ENCODE measurements at places on chromosomes 5 and 9. TPM values are rescaled to one million over a fixed set of nuclear protein-coding genes. Genes with fewer than 3 reads are reported as not detected.

- peak; percentile 47 for DNase-seq
Observed at GRCh38 chr5:96149546-96149945, 187.9 kb upstream of the ELL2 start.

- DNase-seq, result no peak
Observed at GRCh38 chr5:112221128-112221527, 197.9 kb downstream of the EPB41L4A start.

DNA sequence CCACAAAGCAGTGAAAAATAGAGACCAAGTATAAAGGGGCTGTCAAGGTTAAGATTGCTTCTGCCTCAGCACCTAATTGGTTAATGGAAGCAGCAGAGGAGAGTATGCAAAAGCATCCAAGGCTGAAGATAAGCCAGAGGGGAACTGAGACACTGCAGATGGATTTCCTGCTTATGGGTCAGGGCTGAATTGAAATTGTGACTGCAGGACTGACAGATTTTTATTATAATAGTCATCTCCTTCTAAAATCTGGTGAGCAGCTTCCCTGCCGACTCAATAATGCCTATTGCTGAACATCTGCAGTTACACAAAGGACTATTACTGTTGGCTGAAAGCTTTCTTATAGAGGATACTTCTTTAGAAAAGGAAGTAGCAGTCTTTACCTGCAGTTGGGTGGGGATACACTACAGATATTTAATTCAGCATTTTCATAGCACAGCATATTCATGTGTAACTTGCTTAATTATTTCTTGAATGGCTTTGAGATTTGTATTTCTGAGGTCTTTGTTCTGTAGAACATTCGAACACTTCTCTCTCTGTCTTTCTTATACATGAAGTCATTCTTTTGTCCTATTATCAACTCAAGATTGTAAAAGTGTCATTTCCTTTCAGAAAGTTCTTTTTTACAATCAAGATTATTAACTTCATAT, 363.0 kb upstream of the RIOK2 start:
- no peak for DNase-seq

DNA sequence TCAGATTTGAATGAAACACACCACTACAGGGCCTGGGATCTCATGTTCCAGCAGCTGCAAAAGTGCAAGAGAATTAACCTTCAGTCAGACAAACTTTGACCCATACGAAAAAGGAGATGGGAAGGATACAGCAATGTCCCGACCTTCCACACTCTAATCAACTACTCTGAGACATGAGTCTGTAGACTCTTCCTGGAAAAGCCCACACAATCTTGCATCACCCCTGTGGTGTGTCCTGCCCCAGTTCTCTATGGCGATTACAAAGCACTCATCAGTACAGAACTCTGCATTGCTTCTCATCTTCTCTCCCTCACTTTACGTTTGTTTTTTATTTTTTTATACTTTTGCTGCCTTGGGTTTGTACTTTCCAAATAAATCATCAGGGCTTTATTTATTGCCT, 241.0 kb upstream of the KIF2A start:
- no peak for DNase-seq

GRCh38 chr5:142013734-142014521, 1.1 kb upstream of the GNPDA1 start:
- DNase-seq, result peak; percentile 87

DNA sequence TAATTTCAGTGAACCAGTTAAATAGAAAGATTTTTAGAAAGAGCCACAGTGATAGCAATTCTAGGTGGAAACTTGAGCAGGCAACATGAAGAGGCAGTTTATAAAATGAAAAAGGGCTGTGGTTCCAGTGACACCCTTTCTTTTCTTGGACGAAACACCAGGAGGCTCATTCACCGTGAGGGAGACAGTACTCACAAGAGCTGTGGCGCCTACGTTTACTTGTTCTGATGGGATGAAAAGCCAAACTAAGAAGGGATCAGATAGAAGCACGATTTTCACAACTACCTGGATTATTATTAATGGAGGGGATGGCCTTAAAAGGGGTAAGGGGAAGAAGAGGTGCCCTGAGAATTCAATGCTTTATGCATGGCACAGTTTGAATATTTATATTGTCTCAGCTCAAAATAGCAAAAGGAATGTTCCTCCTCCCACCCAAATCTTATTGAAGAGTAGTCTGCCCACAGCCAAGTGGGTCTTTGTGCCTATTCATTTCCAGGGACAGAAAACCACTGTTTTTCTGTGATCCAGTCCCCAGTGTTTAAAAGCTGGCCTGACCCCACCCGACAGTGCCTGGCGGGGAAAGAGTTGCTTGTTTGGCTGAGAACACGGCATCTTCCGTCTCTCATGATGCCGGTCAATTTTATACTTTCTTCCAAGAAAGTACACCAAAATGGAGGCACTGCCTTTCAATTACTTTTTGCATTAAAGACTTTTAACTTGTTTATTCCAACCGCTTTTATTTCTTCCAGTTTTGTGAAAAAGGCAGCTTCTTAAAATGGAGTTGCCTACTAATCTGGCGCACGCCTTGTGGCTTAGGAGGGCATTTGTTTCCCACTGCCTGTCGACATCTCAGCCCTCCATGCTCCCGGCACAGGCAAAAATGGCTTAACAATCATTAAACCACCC, 51.9 kb downstream of the HABP4 start:
- DNase-seq, result no peak

- no peak for DNase-seq
Observed at GRCh38 chr5:89690331-89690730, 719.2 kb downstream of the CETN3 start.

- DNase-seq, result no peak
Observed at GRCh38 chr5:140238756-140239155, 63.8 kb downstream of the CYSTM1 start.

DNA sequence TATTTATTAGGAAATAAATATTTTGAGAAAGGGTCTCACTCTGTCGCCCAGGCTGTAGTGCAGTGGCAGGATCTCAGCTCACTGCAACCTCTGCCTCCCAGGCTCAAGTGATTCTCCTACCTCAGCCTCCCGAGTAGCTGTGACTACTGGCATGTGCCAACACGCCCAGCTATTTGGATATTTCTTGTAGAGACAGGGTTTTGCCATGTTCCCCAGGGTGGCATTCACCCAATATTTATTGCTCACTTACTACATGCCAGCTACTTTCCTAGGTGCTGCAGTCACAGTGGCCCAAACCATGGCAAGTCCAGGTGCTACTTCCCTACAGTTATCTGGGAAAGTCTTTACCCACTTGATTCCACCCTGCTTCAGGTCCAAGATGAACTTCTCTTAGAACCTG, 8.3 kb upstream of the MED7 start:
- DNase-seq, result peak; percentile 62

- no peak for DNase-seq
Observed at GRCh38 chr9:79383096-79383495, 188.7 kb upstream of the TLE4 start.

DNA sequence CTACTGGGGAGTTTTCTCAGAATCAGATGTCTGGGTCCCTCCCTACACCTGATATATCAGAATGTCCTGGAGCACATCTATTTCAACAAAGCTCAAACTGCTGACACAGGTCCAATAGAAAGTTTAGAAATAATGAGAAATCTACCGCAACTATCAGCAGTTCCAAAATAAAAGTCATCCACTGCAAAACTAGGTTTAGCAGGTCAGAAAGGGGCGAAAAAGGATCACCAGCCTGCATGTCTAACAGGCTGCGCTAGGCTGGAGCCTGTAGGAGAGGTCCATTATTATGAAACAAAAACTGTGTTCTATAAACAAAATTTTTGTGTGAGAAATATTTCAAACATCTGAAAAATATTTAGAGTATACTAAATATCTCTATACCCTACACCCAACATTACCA, 84.1 kb upstream of the RNF38 start:
- no peak for DNase-seq

- DNase-seq, result no peak
Observed at GRCh38 chr5:168073991-168074800, 217.2 kb upstream of the WWC1 start.

GRCh38 chr5:56382896-56383295, 149.8 kb upstream of the ANKRD55 start:
- no peak for DNase-seq

GRCh38 chr5:137688210-137688840, 47.6 kb downstream of the KLHL3 start:
- no peak for DNase-seq

- DNase-seq, result no peak
Observed at GRCh38 chr9:128128836-128129590, 1.5 kb upstream of the PTGES2 start.

DNA sequence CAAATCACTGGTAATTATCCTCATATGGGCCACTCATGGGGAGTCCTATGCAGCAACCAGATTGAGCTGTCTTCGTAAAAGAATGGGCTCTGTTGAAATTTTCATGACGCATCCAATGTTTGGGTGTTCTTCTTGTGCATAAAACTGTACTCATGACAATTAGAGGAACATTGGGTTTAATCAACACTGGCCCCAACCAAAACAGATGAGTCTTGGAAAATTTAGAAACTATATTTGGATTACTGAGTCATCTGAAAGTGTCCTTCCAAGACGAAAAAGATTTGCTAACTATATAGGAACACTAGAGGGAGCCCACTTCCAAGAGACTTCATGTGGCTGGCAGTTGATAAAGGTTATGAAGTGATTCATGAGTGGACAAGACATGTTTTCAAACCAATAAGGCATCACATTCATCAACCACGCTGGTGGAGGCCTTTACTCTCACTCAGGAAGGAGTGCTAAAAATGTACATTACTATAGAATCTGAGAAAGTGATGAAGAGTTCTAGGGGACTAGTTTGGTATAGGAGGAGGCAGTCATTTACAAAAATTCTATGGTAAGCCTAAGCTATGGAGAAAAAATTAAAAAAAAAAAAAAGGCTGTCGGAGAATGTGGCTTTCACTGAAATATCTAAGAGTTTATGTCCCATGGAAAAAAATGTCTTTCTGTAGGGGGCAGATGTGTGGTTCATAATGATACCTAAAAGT, 313.5 kb downstream of the PRDM9 start:
- DNase-seq, result peak; percentile 31

- no peak for DNase-seq
Observed at GRCh38 chr5:159527546-159528254, 197.4 kb upstream of the IL12B start.

DNA sequence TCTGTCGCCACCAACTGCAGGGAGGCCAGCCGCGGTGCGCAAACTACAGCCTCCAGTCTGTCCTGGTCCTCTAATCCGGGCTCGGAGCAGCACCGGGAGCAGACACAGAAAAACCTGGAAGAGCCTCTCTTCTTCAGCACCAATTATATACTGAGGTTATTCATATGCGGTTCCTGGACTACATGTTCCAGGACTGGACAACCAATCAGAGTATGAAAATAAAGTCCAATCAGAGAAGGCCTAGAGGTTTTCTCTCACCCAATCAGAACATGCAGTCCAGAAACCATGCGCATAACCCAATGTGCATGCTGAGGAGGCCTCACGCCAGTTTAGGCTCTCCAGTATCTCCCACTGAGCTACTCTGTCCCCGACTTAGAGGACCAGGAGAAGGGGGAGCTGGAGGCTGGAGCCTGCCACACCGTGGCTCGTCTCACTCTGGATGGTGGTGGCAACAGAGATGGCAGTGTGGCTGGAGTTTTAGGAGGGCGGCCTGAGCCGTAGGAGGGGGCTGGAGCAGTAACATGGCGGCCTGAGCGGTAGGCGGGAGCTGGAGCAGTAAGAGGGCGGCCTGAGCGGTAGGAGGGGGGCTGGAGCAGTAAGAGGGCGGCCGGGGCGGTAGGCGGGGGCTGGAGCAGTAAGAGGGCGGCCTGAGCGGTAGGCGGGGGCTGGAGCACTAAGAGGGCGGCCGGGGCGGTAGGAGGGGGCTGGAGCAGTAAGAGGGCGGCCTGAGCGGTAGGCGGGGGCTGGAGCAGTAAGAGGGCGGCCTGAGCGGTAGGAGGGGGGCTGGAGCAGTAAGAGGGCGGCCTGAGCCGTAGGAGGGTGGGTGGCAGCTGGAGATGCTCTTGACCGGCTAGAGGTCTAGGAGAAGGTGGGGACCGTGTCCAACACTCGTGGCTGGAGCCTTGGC, 20.4 kb upstream of the TRIM52 start:
- DNase-seq, result peak; percentile 46

DNA sequence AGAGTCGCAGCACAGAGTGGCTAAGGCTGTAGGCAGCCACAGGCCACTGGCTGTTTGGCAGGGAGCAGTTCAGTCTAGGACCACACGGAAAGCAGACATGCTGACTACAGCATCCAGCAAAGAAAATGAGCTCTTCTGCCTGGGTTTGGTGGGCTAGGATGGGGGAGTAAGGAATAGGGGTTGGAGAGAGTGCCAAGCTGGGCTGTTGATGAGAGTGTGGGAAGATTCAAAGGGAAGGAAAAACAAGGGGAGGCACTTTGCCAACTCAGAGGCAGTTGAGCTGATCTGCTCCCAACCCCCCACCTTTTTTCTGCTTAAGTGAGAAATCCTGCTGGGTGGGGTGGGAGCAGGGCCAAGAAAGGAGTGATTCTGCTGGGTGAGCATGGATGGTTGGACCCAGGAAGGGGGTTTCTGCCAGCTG, 35.9 kb downstream of the SVEP1 start:
- DNase-seq, result no peak

GRCh38 chr5:39360471-39361111, 3.7 kb downstream of the C9 start:
- no peak for DNase-seq

DNA sequence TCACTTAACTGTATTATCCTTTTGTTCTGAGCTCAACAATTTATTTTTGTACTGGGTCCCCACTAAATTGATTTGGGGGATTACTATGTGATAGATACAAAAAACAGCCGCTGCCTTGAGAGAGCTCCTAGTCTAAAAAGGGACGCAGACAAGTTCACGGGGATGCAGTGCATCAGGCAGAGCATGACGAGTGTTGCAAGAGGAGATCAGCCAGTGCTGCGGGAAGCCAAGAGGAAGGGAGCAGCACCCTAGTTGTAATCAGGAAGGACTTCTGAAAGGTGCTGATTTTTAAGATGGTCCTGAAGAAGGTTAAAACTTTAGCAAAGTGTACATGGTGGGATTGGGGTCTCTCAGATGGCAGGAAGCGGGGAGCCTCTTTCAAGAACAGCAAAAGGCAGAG, 15.8 kb downstream of the GALNT10 start:
- DNase-seq, result no peak

Gene SPEF2
- 2.8 TPM for total RNA-seq

Gene CDX1
- total RNA-seq, result not detected

Gene MLLT3
- 15.2 TPM for total RNA-seq

Gene ARSB
- 2.4 TPM for total RNA-seq

Gene GRM6
- total RNA-seq, result not detected

Gene SCGB3A2
- total RNA-seq, result not detected

Gene GMCL2
- total RNA-seq, result not detected

Gene SLC25A2
- total RNA-seq, result not detected

Gene CARTPT
- total RNA-seq, result not detected

Gene AJM1
- total RNA-seq, result 2.9 TPM

Gene RPP25L
- 26.8 TPM for total RNA-seq

Gene ZBED3
- 5.1 TPM for total RNA-seq

Gene SLC23A1
- total RNA-seq, result 4.1 TPM

Gene ZNF618
- 3.7 TPM for total RNA-seq

Gene PSIP1
- total RNA-seq, result 12.9 TPM

All from lower leg skin (tissue), 4 donors.